ENCODE measurements at places on chromosomes 3 and 15. TPM values are rescaled to one million over a fixed set of nuclear protein-coding genes. Genes with fewer than 3 reads are reported as not detected.

Gene HYAL1
- 2.3 TPM for total RNA-seq

Gene TM4SF18
- total RNA-seq = not detected

GRCh38 chr15:62421289-62421688 lies 256.2 kb upstream of the C2CD4B start:
- DNase-seq = no peak

- no peak for DNase-seq
Measured at GRCh38 chr3:16839271-16840100, 45.3 kb upstream of the PLCL2 start.

- no peak for DNase-seq
Measured at GRCh38 chr3:10779293-10779805, 36.7 kb upstream of the SLC6A11 start.

DNA sequence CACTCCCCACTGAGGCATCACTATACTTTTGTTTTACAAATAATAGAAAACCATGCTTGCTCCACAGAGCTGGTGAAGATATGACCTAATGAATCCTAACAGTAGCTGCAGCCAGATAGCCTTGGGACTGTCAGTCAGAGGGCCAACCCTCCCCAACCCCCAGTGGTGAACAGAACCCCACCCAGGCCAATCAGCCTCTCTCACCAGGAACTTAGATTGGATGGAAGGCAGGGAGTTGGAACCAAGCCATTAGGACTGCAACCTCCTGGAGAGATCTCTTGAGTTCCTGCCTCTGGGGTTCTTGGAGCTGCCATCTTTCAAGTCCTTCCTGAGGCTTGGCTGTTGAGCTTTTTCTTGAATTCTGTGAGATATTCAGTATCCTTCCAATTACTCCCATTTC lies 3.0 kb upstream of the MRPS22 start:
- DNase-seq = no peak

DNA sequence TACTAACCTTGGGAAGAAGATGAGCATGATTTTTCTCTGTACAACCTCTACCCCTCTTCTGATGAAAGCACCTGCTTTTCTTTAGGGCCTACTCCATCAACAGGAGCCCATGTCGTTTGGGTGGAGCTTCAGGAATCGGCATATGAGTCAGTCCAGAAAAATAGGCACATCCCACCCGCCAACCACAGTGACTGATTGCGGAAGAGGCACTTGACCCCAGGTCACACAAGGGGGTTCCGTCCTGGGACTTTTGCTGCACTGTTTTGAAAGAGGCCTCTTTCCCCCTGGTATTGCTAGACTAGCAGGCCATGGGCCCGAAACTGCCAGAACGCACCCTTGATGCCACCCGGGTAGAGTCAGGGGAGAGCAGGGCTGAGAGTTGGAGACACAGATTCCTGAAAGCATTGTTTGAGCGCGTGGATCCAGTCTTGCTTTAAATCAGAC lies 19.3 kb upstream of the NRROS start:
- no peak for DNase-seq

Gene GOLGA6A
- not detected for total RNA-seq

DNA sequence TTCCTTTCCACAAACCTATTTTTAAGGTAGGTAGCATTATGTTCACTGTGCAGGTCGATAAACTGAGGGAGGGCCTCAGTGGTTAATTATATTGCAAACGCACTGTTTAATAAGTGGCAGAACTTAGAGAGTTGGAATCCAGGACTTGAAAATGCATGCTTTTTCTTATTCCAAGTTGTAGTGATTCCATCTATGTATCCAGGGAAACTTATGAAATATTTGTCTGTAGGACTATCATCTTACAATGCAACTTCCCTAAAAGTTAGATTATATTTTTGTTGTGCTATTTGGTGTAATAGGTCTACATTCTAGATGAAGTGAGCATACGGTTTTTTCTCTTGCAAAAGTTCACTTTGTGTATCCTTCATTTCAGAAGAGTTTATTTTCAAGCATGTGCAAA lies 419.5 kb downstream of the NAALADL2 start:
- no peak for DNase-seq

Gene ETFA
- total RNA-seq = 241 TPM

Gene GLDN
- 0.82 TPM for total RNA-seq

Gene TM4SF4
- 2.7 TPM for total RNA-seq

Data from Caco-2 (cell line).